Activated T-helper 1 cell treated with Interleukin-2 at 50 U/mL for 16 hours (primary cell): ENCODE measurements at places on chromosomes 11 and 22.

- DNase-seq: no peak
These were observed 10.7 kb downstream of the IL2RB start for GRCh38 chr22:37138849-37139561.

DNA sequence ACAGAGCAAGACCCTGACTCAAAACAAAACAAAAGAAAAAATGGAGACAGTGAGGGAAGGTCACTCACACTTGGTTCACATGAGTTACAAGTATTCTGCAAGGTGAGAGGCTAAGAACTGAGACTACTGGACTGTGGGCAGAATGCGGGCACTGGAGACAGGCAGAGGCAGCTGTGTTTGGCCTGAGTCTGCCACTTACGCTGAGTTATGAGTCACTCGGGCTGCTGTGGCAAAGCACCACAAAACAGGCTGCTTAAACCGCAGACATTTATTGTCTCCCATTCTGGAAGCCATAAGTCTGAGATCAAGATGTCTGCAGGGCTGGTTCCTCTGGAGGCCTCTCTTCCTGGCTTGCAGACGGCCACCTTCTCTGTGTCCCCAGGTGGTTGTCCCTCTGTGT lies 122.8 kb downstream of the SHANK2 start:
- no peak for DNase-seq

DNA sequence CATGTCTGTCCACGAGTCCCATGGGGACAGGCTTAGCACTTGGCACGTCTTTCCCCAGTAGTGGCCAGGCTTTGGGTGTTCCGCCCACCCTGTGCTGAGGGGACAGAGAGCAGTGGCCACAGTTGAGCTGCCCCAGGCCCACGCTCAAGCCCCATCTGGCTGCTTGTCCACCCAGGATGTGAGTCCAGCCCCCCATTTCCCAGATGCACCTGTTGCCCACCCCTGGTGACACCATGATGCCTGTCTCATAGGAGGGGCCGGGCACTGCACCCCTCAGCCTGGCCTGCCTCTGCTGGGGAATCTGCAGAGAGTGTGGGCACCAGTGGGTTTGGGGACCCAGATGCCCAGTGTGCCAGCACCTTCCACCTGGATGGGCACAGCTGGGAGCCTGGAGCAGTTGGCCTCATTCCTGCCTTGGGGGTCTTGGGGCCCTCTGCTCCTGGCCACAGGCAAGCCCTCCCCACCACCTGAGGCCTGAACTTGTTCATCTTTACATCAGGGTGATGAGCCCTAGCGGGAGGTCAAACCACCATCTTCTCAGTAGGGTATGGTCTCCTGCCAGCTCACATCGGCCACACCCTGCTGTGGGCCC lies 5.7 kb downstream of the SIGIRR start:
- DNase-seq: no peak

DNA sequence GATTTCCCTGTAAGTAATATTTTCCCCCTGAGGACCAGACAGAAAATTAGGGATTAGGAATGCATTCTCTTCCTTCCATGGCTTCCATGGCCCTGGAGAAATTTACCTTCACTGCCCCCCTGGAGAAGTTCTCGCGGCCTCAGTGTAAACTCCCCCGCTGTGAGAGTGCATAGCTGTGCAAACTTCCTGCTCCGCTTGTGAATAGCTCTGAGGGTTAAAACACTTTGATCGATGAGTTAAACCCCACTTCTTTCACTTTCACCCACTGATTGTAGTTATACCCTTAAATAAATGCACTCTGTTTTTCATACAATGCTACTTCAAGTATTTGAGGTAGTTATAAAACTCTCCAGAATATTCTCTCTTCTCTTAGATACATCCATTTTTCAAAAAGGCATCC lies 190.8 kb downstream of the DSCAML1 start:
- no peak for DNase-seq

GRCh38 chr22:39318507-39319283 lies 728 bp downstream of the RPL3 start:
- DNase-seq: no peak

DNA sequence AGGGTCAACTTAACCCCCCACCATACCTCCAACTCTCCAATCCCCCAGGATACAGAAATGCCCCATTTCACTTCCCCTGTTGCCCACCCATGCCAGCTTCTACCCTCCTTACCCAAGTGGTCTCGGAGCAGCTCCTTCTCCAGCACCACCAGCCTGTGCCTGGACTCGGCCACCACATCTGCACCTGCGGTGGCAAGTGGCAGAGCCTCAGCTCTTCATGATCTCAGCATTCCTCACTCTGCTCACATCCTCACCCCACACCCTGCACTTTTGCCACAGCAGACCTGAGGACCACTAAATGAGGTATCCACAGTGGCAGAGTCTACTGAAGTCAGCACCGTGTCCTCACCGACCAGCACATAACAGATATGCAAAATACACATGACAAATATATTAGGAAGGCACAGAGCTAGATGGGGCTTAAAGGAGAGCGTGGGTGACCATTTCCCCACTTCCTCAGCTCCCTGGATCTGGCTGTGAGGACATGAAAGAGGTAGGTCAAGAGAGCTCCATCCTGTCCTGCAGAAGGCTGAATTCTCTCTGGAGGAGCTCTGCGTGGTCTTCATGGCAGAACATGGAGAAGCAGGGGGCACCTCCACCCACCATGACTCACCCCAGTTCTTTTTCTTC lies 9.7 kb downstream of the NHERF4 start:
- DNase-seq: no peak

DNA sequence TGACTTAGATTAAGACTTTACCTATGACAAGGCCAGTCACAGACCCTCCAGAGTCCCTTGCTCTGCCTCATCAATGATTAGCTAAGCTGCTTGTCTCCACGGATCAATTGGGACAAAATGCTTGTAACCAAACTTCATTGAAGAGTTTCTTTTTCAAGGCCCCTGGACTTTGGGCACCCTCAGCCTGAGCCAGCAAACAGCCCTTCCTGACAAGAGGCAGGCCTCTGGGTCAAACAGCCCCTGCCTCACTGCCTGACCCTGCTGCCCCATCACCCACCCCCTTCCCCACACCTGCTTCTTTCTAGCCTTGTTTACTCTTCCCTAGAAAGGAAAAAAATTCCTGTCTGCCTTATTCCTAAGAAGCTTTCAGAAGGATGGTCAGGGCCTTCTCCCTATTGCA lies 26.3 kb upstream of the CDON start:
- DNase-seq: no peak

DNA sequence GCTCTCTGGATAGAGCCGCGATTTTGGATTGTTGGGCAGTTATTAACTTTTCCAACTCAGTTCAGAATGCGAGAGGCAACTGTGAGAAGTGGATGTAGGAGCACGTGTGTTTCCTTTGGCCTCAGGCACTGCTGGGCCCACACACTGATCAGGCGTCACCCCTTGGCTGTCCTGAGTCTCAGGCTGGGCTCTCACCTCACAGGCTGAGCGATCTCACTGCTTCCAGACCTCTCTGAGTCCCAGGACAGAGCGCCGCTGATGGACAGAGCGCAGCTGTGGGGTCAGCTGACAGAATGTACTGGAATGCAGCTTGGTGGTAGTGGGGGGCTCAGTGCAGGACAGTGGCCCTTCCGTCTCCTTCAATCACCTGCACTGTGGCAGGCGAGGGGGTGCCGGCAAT lies 516.2 kb downstream of the TBC1D22A start:
- DNase-seq: no peak

DNA sequence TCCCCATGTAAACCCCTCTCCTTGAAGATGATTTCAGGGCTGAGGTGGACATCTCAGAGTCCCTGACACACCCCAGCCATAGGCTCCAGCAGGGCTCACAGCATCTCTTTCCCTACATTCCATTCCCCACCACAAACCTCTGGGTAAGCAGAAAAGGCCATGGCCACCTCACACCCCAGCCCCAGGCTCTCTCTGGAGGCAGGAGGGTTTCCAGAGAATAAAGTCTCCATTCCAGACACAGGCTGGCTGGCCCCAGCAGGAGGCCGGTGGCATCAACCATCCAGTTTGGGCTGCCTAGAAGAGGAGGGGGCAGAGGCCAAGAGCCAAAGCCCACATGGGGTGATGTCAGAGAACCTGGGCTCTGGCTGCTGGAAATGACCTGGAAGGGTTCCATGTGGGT lies 61.4 kb downstream of the TP53I11 start:
- no peak for DNase-seq

- DNase-seq: no peak
These were observed 30.6 kb downstream of the UBASH3B start for GRCh38 chr11:122686111-122686510.

GRCh38 chr22:35426801-35427140 lies 26.8 kb downstream of the MCM5 start:
- no peak for DNase-seq

- DNase-seq: no peak
These were observed 189.2 kb downstream of the SHANK2 start for GRCh38 chr11:71063129-71063528.

- DNase-seq: no peak
These were observed 128.2 kb downstream of the ST3GAL4 start for GRCh38 chr11:126483621-126484195.

GRCh38 chr11:78973876-78974275 lies 399.2 kb upstream of the NARS2 start:
- no peak for DNase-seq

- no peak for DNase-seq
These were observed 34.2 kb upstream of the HORMAD2 start for GRCh38 chr22:30045901-30046715.
